T-helper 1 cell treated with Interleukin-12 subunit alpha and Interleukin-12 subunit beta and Interleukin-4 antibody, amounts not matched to agents 30 ng/mL and 1 ng/mL, for 36 hours (primary cell): ENCODE measurements at places on chromosomes 7 and 10. TPM values are rescaled to one million over a fixed set of nuclear protein-coding genes. Genes with fewer than 3 reads are reported as not detected.

Gene FAM25A
- total RNA-seq = not detected in 2 replicates

Gene NEUROD6
- total RNA-seq = not detected in 2 replicates

Gene CFAP43
- total RNA-seq = not detected in 2 replicates

Gene ANXA8L1
- total RNA-seq = 0.22 and 0.49 TPM in 2 replicates

Gene CLIP2
- total RNA-seq = 1.6 and 2.6 TPM in 2 replicates

Gene EBF3
- not detected in 2 replicates for total RNA-seq

Gene SUN3
- total RNA-seq = not detected in 2 replicates

Gene CC2D2B
- total RNA-seq = 0.76 and 1.6 TPM in 2 replicates

Gene GBF1
- total RNA-seq = 56.4 and 57.0 TPM in 2 replicates

Gene ZNF804B
- not detected in 2 replicates for total RNA-seq

Gene CALCR
- not detected in 2 replicates for total RNA-seq

Gene HOXA3
- total RNA-seq = not detected in 2 replicates

Gene HOXA6
- not detected in 2 replicates for total RNA-seq

Gene CCDC136
- total RNA-seq = 5.3 and 8.8 TPM in 2 replicates

Gene SPDYE2B
- total RNA-seq = not detected in 2 replicates

Gene TBX20
- total RNA-seq = 0.22 and 0.25 TPM in 2 replicates

Gene UBTD1
- 0.90 and 1.5 TPM in 2 replicates for total RNA-seq

Gene KAT6B
- 27.7 and 29.5 TPM in 2 replicates for total RNA-seq

Gene STEAP4
- total RNA-seq = 0.07 TPM in 1 of 2 replicates, not detected in the other

Gene FKBP6
- total RNA-seq = not detected in 2 replicates

Gene MEST
- 1.2 and 1.4 TPM in 2 replicates for total RNA-seq

Gene PTN
- total RNA-seq = not detected in 2 replicates

Gene PRPS1L1
- not detected in 2 replicates for total RNA-seq

Gene RINT1
- total RNA-seq = 24.0 and 25.6 TPM in 2 replicates

Gene BNIP3
- 28.0 and 30.4 TPM in 2 replicates for total RNA-seq

Gene SVOPL
- total RNA-seq = not detected in 2 replicates

Gene ANXA8
- total RNA-seq = 0.32 and 0.66 TPM in 2 replicates

Gene PRKCQ
- 68.8 and 71.5 TPM in 2 replicates for total RNA-seq

Gene CALML5
- total RNA-seq = not detected in 2 replicates

Gene SLC39A12
- total RNA-seq = not detected in 2 replicates

Gene GJD4
- total RNA-seq = not detected in 2 replicates

Gene TRIM74
- total RNA-seq = 2.6 and 3.3 TPM in 2 replicates

Gene KLF14
- not detected in 2 replicates for total RNA-seq

Gene ZNF487
- total RNA-seq = 3.4 TPM in 2 replicates

Gene ACBD5
- 18.0 and 18.2 TPM in 2 replicates for total RNA-seq

Gene NRG3
- not detected in 2 replicates for total RNA-seq

Gene SEMA3D
- total RNA-seq = not detected in 2 replicates

Gene CNPY1
- total RNA-seq = not detected in 2 replicates

Gene WNT16
- not detected in 2 replicates for total RNA-seq

Gene PRKAR2B
- total RNA-seq = 0.63 and 1.1 TPM in 2 replicates

Gene BTBD16
- not detected in 2 replicates for total RNA-seq

Gene SAP25
- total RNA-seq = 20.9 and 23.8 TPM in 2 replicates

Gene SRRM3
- 0.29 TPM in 1 of 2 replicates, not detected in the other for total RNA-seq

Gene TUBAL3
- total RNA-seq = not detected in 2 replicates
